ENCODE measurements at places on chromosomes 7 and 10. TPM values are rescaled to one million over a fixed set of nuclear protein-coding genes. Genes with fewer than 3 reads are reported as not detected.

The HABP2 gene
- total RNA-seq: not detected

DNA sequence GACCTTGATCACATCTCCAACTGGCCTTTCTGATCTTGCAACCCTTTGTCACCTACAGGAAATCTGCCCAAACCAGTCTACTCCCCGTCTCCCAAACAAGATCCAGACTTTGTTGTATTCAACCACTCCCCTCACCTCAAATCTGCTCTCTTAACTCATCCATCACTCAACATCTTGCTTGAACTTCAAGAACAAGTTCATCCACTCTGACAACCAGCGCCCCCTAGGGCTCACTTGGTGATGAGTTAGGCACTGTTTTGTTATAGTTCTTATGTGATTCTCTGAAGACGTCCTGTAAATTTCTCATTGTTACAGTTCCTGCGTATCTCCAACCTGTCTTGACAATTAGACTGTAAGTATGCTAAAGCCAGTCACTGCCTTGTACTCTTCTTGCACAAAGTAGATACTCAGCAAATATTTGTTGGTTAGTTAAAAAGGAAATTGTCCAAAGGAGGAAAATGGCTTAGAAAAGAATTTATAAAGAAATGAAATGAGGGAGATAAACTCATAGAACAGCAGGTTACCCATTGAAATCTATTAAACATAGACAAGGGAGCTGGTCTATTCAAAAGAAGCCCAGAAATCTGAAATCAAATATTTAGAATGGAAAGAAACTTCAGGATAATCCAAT, 5.3 kb downstream of the FRMD4A start:
- peak; percentile 44 for DNase-seq

DNA sequence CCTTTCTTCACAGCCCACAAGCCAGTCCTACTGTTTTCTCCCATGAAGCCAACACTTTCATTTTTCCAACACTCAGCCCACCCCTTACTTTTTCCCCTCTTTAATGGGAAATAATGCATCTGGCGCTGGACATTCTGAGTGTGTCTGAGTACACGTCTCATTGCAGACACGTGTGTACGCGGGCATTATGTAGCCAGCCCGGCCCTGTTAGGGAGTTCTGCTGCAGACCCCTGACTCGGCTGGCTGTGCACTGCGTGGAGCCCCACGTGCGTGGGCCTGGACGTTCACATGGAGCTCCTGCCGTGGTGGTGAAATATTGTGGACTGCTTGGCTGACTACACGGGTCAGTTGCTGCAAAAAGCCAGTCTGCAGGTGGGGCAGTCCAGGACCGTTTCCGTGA, 233.0 kb downstream of the ADARB2 start:
- no peak for DNase-seq

GRCh38 chr7:4216016-4216415, 466.1 kb upstream of the FOXK1 start:
- DNase-seq: peak; percentile 26

- DNase-seq: no peak
Measured at GRCh38 chr10:70293169-70293843, 9.5 kb upstream of the NPFFR1 start.

DNA sequence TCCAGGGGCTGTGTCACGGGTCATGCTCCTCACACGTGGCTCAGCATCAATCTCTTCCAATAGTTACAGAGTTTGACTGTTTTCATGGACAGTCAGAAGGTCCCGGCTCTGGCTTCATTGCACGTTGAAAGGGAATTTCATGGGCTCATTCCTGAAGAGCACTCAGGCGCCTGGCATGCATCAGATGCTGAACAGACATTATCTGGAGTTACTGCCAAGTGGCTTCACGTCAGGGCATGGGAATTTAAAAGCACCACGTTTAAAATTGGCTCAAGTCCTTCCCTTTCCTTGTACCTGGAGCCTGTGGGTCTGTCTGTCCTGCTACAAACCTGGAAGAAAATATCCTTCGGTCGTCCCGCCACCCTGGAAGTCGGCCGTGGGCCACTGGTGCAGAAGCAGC, 50.4 kb downstream of the CFAP46 start:
- peak; percentile 74 for DNase-seq

GRCh38 chr7:49866910-49867309, 93.5 kb downstream of the VWC2 start:
- DNase-seq: no peak

DNA sequence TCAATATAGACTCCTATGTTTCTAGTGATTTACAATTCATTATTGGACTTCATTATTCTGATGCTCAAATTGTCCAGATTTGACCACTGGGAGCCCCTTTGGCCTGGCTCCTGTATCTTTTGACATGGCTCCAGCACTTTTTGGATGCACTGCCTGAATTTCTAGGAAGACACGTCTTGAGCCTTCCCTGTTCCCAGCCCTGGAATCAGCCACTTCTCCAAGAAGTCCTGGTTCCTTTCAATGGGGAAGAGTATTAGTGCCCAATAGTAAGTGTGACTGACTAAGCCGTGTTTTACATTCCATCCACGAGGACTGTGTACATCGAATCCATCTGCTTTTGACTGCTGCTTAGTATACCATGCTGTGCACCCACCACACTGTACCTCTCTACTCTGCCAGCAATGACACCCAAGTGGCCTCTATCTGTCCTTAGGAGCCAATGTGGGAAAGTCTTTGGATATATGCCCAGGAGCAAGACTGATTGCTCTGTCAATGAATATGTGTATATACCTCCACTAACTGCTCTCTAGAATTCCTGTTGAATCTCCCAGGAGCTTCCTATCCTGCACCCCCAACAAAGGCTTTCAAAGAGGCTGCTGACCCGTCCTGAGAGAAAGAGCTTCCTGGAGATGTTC, 23.2 kb upstream of the NPFFR1 start:
- DNase-seq: no peak

DNA sequence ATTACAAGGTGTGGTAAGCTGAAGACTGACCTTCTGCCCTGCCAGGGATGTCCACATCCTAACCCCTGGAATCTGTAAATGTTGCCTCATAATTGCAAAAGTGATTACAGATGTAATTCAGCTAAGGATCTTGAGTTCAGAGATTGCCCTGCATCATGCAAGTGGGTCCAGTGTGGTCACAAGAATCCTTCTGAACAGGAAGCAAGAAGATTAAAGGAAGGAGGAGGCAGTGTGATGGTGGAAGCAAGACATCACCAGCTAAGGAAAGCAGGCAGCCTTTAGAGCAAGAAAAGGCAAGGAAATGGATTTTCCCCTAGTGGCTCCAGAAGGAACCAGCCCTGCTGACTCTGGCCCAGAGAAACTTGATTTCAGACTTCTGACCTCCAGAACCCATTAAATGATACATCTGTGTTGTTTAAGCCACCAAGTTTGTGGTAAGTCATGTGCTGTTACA, 78.1 kb downstream of the USP6NL start:
- no peak for DNase-seq
